ENCODE measurements at places on chromosomes 7 and 10.

DNA sequence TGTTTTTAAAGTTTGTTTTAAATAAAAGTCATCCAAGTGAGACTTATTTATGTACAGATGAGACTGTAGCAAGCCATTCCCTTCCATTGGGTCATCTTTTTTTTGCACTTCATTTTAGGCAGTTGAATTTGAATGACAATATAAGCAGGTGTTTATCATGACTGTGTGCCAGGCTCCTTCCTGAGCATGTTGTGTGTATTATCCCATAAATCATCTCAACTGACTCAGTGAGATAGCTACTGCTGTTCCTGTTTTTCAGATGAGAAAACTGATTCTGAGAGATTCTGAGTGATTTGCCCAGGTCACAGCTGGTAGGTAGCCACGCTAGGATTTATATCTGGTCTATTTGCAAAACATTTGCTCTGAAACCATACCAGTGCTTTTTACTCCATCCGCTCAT lies 11.7 kb downstream of the TMEM254 start:
- DNase-seq, result no peak

DNA sequence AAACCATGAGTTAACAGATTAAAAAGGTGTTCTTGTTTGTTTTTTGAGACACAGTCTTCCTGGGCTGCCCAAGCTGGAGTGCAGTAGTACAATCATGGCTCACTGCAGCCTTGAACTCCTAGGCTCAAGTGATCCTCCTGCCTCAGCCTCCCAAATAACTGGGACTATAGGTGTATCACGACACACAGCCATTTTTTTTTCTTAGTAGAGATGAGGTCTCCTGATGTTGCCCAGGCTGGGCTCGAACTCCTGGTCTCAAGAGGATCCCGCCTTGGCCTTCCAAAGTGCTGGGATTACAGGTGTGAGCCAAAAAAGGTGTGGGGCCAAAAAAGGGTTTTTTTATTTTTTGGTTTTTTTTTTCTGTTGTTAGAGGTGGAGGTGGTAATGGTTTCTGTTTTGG lies 29.3 kb downstream of the KMT2C start:
- DNase-seq, result no peak

DNA sequence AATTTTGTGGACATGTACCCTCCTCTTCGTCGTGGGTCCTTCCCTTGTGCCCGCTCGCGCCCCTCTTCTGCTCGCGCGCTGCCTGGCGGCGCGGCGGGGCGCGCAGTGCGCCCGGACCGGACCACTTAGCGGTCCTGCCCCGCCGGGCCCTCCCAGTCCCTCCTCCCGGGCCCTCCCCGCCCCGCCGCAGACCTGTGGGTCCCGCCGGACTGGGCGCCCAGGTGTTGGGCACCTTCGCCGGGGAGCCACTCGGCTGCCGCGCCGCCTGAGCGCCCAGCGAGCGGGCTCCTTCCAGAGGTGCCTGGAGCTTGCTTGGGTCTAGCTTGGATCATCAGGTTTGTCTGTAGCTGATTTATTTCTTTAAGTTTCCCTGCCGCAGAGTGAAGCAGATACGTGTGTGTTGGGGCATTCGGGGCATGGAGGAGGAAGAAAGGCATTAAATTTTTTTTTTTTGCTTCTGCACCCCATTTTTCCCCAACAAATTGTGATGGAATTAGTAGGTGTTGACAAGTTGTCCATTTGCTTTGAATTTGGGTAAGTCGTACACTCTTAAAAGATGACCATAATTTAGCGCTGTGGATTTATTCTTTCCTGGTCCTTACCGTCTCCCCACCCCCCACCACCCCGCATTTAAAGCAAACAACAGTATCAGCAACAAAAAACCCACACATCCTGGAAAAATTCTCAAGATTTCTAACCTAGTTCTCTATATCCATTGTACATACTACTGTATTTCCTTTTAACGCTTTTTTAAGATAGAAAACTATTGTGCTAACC lies 905 bp downstream of the C1GALT1 start:
- DNase-seq, result no peak

DNA sequence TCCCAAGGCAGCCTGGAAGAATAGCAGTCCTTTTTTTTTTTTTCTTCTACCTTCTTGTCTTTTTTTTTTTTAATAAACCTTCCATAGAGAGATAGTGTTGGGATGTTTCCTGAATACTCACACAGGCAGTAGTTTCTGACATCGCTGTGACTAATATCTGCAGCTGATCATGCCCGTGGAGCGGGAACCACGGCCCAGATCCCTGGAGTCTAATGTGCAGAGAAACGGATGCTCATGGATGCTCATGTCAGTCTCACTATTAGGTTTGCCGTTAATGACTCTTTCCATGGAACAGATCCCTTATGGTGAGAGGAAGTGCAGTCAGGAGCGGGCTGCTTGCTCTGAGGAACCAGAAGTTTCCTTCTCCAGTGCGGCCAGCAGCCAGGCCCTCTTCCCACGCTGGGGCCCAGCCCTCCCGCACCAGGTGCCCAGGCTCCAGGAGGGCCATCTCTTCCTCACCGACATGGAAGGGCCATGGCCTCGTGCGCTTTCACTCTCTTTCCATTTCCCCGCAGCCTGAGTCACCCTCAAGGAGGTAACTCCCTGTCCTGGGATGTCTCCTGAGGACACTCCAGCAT lies 132.5 kb downstream of the WDR37 start:
- DNase-seq, result no peak

- no peak for DNase-seq
Measured at GRCh38 chr10:119301397-119301796, 94.0 kb downstream of the GRK5 start.

DNA sequence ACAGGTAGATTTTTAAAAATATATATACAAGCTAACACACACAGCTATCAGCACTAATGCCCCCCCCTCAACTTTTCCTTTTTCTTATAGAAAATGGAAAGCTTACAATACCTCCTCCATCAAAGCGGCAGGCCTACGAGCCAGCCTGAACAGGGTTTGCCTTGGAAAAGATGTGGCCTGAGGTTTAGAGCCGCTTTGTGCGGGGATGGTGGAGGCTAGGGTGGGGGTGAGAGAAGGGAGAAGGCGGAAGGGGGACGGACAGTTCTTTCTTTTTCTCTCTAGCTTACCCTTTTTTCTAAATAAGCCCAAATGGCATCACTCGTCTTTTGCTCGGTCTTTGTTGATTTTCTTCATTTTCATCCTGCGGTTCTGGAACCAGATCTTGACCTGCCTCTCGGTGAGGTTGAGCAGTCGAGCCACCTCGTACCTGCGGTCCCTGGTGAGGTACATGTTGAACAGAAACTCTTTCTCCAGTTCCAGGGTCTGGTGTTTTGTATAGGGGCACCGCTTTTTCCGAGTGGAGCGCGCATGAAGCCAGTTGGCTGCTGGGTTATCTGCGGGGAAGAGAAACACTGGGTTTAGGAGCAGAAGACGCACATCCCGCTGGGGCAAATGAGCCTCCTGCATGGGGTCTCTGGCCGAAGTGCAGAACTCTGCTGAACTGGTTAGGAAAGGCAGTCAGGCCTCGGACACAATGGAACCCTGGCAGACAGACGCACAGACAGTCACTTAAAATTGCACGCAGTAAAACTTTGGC lies 1.9 kb downstream of the HOXA9 start:
- DNase-seq, result no peak

DNA sequence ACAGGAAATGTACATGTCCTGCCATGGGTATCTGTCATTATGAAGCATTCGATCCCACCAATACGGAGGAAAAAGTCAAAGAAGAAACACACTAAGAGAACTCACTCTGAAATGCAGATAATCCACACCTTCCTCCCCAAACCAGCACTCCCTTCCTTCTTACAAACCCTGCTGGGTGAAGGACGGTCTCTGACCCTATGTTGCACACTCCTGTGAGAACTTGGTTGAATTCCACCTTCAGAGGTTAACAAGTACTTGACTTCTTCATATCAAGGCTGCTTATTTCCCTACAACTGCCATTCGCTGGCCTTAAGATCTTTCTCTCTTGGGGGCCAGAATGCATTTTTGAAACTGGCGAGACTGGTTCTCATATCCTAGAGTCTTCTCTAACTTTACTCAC lies 16.6 kb downstream of the YWHAG start:
- no peak for DNase-seq

GRCh38 chr10:106500925-106501525 lies 663.5 kb downstream of the SORCS1 start:
- DNase-seq, result no peak

- no peak for DNase-seq
Measured at GRCh38 chr7:133888061-133888930, 238.8 kb upstream of the LRGUK start.

GRCh38 chr7:148650232-148650858 lies 48.4 kb upstream of the CUL1 start:
- no peak for DNase-seq

GRCh38 chr10:69403519-69403918 lies 13.2 kb downstream of the TACR2 start:
- no peak for DNase-seq

DNA sequence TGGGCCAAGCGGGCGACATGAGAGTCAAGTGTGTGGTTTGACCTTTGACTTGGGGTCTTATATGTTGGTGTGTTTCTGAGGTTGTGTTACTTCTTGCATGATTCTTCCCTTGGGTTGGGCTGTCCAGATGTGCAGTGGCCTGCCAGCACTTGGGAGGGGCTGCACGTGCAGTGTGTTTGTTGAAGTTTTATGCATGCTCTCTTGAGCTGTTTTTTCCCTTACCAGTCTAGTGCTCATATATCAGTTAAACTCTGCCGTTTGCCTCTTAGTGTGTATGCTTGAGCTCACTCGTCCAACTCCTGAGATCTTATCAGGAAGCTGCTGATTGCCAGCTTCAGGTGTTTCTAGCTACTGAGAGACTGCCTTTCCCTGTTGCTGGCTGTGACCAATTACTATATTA lies 23.1 kb downstream of the SP4 start:
- DNase-seq, result no peak

DNA sequence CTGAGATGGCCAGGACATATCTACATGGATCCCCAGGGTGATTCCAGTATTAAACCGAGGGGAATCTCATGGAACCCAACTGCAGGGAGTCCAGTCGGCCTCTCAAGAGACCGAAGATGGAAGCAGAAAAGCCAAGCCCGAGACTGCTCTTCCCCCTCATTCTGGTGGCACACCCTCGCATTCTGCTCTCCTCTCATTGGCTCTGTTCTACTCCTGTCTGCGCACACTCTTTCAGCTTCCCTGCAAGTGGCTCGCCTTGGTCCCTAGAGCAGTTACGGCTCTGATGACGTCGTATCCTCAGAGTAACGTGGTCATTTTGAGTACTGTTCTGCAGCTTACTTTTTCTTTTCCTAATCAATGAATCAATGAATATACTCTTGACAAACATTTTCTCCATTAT lies 72.6 kb upstream of the RHEB start:
- DNase-seq, result no peak
